Urothelium cell line (cell line): ENCODE measurements at places on chromosomes 5 and 9.
A peak's percentile ranks its signal among the peaks of the same experiment; 100 is the strongest.

GRCh38 chr9:89455356-89455824 lies 42.5 kb downstream of the SEMA4D start:
- DNase-seq = no peak

DNA sequence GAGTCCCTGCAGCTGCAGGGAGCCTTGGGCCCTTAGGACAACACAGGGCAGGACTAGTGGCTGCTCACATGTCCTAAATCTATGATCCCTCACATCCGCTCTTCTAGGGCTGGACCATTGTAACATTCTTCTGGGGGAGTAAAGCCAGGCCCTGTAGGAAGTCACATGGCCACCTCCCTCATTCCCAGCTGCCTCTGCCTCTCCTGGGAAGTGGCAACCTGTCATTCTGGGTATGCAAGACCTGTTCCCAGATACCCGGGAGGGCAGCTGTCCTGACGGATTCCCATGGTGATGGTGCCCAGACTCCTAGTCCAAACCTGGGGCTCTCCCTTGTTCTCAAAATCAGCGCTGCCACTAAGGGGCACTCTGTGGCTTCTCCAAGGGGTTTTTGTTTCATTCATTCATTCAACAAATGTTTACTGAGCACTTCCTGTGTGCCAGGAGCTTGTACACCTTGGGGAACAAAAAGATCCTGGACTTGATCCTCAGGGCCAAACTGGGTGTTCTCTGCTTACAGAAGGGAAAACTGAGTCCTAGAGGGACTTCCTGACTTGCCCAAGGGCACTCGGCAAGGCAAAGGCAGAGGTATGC lies 85.6 kb downstream of the PSD2 start:
- DNase-seq = no peak

DNA sequence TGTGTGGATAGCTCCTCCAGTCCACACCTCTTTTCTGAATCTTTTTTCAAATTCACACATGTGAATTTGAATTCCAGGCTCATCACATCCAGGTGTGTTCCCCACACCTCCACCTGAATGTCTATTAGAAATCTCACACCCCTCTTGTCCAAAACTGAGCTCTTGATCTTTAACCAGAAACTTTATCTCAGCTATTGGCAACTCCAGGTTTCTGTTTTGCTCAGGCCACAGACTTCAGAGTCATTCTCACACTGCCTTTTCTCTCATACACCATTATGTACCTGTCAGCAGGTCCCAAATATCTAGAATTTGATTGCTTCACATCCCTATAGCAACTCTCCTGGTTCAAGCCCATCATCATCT lies 11.6 kb downstream of the NIPSNAP3B start:
- DNase-seq = no peak

DNA sequence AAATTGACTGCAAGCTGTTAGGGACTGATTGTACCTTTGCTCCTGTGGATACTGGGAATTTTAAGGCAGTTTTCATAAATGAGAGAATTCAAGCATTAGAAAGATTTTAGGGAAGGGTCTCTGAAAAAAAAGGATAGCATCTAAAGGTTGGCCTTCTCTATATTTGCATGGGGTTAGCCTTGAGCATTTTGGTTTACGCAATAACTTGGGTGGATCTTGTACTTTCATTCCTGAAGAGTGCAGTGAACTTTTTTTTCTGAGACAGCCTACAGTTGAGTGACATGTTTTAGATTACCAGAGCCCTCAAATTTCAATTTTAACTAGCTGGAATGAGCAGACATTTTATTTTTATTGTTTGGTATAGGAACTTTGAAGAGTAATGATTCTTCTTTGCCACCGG lies 91.6 kb upstream of the NR3C1 start:
- no peak for DNase-seq

DNA sequence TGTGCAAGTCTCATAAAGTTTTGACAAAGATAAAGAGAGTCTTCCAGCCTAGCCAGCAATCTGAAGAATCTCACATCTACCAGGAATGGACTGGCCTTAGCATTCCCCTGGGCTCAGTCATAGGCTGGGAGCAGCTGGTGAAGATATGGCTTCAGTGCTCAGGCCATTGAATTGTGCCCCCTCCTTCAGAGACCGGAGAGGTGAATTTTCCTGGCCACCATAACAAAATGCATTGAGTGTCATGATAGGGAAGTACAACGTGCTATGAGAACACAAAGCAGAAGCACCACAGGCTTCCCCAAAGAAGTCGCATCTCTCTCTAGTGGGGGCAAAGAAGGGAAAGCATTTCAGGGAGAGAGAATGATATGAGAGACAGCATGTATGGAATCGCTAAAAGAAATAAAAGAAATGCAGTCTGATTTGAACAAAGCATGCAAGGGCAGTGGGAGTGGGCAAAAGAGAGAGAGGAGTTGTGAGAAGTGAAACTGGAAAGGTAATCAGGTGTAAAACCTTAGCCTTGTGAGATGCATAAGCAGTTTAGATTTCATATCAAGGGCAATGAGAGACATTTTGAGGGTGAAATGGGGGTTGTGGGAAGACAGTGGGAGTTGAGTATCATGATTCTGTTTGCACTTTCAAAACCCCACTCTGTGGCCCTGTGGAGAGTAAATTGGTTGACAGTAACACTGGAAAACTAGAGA lies 57.1 kb upstream of the NMUR2 start:
- DNase-seq = no peak

- DNase-seq = no peak
These were observed 57.2 kb upstream of the LRRTM2 start for GRCh38 chr5:138932171-138932810.

DNA sequence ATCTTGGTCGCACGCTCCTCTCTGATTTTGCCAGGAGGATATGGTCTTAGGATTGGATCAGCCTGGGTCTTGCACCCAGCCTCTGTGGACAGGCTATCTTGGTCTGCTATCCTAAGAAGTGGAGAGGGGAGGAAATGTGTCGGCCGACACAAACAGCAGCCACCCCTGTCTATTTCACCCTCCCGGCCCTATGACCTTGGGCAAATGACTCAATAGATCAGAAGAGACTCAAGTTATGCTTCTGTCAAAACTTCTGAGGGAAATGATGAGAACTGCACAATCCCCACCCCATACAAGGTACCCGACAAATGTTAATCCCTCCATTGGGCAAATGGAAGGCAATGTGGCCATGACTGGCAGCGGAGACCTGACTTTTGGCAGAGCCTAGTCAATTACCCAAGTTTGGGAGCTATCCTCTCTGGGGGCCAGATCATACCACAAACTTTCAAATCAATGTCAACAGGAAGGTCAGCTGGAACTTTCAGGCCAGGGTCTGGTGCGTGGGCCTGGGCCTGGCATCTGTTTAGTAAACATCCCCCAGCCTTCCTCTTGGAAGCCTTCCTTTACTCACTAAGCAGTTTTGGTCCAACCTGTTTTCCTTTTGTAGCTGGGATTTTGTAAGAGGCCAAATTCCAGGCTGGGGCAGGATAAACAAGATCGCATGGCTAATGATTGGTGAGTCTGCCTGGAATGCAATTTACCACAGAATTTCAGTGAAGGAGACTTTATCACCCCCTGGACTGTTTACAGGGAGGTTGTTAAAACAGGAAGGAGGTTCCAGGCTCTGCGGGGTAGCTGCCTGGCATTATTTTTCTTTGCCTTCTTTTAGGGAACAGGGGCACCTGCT lies 64.2 kb upstream of the CPEB4 start:
- peak; percentile 23 for DNase-seq

DNA sequence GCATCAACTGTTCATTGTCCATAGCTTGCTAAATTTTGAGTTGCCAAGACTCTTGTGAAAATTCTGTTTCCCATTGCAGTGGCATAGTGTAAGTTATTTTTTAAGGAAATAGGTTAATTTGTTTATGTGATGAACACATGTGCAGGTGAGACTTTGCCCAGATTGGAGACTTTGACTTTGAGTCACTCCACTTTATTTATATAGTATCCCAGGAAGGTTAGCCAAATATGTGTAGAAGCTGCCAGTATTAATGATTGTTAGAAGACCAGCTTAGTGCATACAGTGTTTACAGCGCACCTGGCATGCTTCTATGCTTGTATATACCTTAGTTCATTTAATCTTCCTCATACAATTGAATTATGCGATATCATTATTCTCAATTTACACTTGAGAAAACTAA lies 51.0 kb downstream of the MTAP start:
- no peak for DNase-seq

- no peak for DNase-seq
These were observed 212.4 kb downstream of the GNA14 start for GRCh38 chr9:77435688-77436087.

DNA sequence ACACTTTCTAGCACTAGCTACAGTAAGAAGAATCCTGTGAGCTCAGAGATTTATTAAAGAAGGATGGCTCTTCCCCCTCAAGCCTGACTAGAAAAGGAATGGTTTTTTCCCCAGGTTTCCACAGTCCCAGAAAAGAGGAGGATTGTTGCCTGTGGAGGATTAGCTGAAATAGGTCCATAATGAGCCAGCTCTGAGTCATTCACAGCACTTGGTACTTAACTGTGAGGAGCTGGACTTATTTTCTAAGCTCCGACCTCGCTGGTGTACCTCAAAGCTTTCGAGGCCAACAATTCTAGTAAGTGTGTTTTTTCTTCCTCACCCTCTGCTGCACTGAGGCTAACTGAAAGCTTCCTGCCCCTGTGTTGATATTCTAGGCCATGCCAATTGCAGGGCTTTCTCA lies 222.5 kb upstream of the IL12B start:
- no peak for DNase-seq

DNA sequence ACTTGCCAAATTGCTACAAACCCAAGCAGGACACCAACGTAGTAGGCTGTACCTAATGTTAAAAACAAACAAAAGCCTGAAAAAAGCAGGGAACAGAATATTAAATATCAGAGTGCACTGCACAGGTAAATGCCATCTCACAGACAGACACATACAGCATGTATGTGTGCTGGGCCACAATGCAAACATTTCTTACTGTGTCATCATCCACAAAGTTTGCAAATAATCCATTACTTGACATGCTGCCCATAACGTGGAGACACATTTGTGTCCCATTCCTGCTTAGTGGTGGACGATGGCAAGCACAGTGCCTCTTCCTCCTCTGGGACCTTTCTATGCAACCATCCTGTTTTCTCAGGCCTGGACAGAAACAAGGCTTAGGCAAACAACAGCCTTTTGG lies 44.7 kb downstream of the GOLM1 start:
- no peak for DNase-seq

DNA sequence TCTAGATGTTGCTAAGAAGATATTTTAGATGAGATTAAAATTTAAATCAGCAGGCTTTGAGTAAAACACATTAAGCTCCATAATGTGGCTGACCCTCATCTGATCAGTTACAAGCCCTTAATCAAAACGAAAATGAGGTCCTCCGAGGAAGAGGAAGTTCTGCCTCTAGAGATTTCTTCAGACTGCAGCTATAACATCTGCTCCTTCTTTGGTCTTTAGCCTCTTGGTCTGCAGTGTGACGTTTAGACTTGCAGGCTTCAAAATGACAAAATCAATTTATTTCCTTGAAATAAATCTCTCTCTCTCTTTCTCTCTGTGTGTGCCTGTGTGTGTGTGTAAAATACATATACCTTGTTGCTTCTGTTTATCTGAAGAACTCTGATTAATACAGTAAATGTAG lies 1429.8 kb upstream of the CDH9 start:
- DNase-seq = no peak

- peak; percentile 55 for DNase-seq
These were observed 222.3 kb downstream of the GLIS3 start for GRCh38 chr9:4077499-4078102.

- DNase-seq = no peak
These were observed 51.4 kb upstream of the DAB2IP start for GRCh38 chr9:121599872-121600585.

DNA sequence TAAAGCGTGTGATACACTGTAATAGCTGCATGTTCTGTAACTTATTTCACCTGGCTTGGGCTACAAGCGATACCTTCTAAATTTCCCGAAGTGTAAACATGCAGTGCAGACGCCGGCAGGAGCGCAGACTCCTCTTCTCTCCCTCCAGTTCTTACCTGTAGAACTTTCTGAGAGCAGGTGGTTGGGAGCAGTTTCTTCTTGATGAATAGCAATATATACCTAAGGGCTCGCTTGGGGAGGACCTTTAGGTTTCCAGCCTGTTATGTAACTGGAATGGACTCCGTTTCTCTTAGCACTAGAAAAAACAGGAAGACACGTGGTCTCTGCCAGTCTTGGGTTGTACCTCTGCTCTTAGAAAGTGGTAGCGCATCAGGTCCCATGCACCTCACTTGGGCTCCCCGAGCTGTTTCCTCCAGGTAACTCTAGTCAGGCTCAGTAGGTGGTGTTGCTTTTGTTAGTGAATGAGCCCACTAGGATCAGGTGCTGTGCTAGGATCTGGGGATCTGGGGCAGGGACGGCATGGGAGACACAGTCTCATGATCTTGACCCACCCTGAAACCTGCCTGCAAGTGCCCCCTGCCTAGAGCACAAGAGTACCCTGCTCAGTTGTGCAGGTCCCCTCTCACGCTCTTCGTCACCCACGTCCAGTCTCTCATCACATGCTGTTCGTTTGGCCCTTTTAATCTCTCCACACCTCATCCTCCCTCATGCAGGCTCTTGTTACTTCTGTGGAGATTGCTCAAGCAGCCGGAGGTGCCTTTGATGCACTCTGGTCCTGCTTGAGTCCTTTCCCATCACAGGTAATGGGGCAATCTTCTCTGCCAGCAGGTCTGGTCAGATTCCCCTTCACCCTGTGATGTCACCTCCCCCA lies 2.8 kb downstream of the TENT4A start:
- no peak for DNase-seq

DNA sequence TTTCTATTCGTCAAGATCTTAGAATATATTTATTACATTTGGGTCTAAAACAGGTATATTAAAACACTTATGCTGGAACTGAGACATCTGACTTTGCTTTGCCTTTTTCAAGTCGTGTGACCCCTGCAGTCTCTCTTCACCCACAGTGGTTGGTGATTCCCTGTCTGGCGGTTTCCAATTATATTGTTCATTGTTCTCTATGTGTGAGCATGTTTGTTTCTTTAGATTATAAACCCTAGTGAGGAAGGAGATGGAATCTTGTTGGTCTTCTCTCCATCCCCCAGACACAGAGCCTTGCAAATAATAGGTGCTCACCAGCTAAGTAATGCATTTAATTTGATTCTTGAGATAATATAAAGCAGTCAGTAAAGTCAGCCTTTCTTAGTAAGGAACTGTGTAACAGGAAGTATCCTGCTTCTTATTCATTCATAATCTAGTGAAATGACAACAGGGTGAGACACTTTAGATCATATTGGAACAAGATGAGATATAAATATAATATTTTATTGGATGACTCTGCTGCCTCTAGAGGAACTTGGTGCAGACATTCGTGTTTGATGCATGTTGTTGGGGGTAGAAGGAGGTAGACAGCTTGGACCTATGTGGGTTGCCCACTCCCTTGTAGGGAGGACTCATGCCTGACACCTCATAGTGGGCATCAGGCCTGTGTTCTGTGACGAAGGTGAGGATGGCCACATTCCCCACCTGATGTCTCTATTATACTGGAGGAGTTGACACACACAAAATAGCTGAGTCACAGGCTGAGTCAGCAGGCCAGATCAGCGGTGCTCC lies 88.1 kb downstream of the FGF1 start:
- DNase-seq = peak; percentile 48
